ENCODE measurements at places on chromosomes 7 and 10.
A peak's percentile ranks its signal among the peaks of the same experiment; 100 is the strongest.

DNA sequence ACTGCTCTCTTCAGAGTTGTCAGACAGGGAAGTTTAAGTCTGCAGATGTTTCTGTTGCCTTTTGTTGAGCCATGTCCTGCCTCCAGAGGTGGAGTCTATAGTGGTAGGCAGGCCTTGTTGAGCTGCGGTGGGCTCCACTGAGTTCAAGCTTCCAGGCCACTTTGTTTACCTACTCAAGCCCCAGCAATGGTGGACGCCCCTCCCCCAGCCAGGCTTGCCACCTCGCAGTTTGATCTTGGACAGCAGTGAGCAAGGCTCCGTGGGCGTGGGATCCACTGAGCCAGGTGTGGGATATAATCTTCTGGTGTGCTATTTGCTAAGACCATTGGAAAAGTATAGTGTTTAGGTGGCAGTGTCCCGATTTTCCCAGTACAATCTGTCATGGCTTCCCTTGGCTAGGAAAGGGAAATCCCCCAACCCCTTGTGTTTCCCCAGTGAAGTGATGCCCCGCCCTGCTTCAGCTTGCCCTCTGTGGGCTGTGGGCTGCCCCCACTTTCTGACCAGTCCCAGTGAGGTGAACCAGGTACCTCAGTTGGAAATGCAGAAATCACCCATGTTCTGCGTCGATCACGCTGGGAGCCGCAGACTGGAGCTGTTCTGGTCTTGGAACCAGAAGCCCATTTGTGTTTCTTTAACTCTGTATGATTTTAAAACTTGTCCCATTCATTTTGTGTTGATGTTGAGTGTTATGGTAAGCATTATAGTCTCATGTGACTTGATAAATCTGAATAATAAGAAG is 89.2 kb upstream of the CALCR start:
- no peak for DNase-seq

GRCh38 chr7:2360796-2361195 is 6.2 kb downstream of the EIF3B start:
- DNase-seq = no peak

GRCh38 chr7:155483245-155483644 is 25.3 kb downstream of the EN2 start:
- no peak for DNase-seq

- DNase-seq = no peak
Observed at GRCh38 chr10:125370578-125370977, 210.2 kb upstream of the CTBP2 start.

GRCh38 chr7:24863626-24864025 is 106.4 kb upstream of the GSDME start:
- no peak for DNase-seq

DNA sequence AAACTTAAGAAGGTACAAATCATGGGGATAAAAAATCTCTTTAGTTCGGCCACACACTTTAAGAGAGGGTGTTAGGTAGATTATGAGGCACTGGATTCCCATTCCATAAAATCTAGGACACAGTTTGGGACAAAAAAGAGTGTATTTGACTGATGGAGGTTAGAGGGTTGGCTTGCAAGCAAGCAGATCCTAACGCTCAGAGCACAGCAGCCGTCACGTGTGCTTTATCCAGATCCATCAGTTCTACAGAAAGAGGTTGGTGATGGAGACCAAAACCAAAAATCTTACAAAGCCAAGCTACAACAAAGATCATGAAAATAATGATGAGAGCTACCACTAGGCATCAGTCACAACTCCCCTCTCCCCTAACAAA is 549.4 kb downstream of the TNS3 start:
- DNase-seq = no peak

DNA sequence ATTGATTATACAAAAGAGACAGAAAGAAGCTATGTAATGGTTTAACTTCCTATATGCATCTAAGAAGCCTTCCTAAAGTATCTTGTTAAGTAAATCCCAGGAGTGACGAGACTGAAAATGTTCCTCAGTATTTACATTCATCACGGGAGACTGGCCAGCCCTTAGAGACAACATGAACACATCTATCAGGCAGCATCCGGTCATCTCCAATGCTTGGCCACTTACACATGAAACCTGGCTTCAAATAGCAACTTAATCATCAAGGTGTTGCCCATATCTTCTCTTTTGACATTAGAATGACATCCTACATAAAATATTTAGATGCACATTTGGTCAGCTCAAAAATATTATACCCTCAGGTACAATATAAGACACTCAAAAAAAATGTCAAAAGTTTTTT is 33.8 kb downstream of the ERCC6 start:
- DNase-seq = no peak

- no peak for DNase-seq
Observed at GRCh38 chr10:112166800-112167199, 16.8 kb downstream of the GPAM start.

- no peak for DNase-seq
Observed at GRCh38 chr7:99030457-99030856, 113.5 kb downstream of the SMURF1 start.

GRCh38 chr10:71462062-71462935 is 65.6 kb downstream of the CDH23 start:
- DNase-seq = peak; percentile 80

DNA sequence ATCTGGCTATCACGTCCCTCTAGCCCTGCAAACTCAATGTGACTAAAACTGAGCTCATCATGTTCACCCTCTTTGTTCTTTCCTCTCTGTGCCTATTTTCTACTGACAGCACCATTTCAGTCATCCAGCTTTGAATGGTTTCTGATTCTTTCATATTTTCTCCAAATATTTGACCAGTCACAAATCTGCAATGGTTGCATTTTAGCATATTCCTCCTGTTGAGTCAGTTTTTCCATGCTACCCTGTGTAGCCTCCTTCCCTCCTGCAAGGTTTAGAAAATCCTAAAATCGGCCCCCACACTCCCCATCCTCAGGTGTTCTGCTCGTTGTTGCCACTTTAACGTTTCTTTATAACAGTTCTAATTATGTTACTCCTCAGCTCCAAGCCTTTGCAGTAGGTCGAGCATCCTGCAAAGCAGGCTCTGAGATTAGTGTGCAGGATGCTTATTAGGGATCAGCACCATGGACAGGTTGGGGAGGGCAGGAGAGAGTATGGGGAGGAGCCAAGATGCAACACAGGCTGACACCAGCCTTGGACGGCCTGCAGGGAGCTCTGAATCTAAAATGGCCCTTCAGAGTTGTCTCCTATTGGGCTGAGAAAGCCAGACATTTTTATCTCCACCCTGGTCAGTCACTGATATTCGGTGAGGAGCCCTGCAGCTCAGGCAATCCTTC is 531.0 kb upstream of the COBL start:
- peak; percentile 19 for DNase-seq

GRCh38 chr7:124155432-124156022 is 122.7 kb upstream of the TMEM229A start:
- peak; percentile 60 for DNase-seq

GRCh38 chr10:74641659-74642058 is 184.7 kb upstream of the KAT6B start:
- no peak for DNase-seq

DNA sequence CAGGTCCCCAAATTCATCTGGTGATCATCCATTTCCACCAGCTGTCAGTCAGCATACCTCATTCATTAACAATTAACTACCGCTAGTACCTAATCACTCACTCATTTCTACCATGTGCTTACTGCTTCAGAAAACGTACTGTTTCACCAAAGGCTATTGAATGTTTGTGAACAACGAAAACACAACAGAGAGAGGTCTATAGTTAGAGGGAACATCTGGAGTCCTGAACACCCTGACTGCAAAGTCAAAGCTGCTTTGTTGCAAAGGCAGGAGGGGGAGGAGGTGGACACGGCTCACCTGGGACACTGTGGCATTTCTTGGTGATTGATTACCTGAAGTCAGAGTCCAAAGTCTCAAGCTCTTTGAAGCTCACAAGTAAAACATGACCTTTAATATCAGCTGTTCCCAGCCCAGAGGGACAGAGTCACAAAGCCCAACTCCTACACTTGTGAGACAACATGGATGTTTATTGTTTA is 342.3 kb upstream of the ADARB2 start:
- no peak for DNase-seq

DNA sequence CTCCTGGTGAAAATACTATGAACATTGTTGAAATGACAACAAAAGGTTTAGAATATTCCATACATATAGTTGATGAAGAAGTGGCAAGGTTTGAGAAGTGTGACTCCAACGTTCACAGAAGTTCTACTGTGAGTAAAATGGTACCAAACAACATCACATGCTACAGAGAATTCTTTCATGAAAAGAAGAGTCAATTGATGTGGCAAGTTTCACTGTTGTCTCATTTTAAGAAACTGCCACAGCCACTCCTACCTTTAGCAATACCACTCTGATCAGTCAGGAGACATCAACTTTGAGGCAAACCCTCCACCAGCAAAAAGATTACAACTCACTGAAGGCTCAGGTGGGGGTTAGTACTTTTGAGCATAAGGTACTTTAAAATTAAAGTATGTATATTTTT is 693.3 kb downstream of the GRID1 start:
- no peak for DNase-seq
